Muscle of back (tissue), 13 donors: ENCODE measurements at places on chromosomes 6 and 20. TPM values are rescaled to one million over a fixed set of nuclear protein-coding genes. Genes with fewer than 3 reads are reported as not detected.

SCRT2 gene
- polyA plus RNA-seq: not detected

GSTA1 gene
- polyA plus RNA-seq: 0.19 TPM

DSE gene
- polyA plus RNA-seq: 34.8 TPM

SLC4A11 gene
- polyA plus RNA-seq: 0.65 TPM

RNF182 gene
- 1.3 TPM for polyA plus RNA-seq

BANF2 gene
- not detected for polyA plus RNA-seq

ADGB gene
- polyA plus RNA-seq: not detected

KHDC1L gene
- 0.35 TPM for polyA plus RNA-seq

RAET1G gene
- polyA plus RNA-seq: not detected

OOEP gene
- not detected for polyA plus RNA-seq

TULP1 gene
- 1.1 TPM for polyA plus RNA-seq

MEP1A gene
- polyA plus RNA-seq: not detected

CNBD2 gene
- polyA plus RNA-seq: 0.45 TPM
